SK-N-SH (cell line): ENCODE measurements at places on chromosomes 2 and 18.

GRCh38 chr2:34997779-34998178 is 1357.8 kb upstream of the CRIM1 start:
- DNase-seq = no peak

- no peak for DNase-seq
Observed at GRCh38 chr2:180231015-180231414, 223.9 kb upstream of the CWC22 start.

GRCh38 chr2:214960677-214961076 is 151.2 kb upstream of the BARD1 start:
- no peak for DNase-seq

DNA sequence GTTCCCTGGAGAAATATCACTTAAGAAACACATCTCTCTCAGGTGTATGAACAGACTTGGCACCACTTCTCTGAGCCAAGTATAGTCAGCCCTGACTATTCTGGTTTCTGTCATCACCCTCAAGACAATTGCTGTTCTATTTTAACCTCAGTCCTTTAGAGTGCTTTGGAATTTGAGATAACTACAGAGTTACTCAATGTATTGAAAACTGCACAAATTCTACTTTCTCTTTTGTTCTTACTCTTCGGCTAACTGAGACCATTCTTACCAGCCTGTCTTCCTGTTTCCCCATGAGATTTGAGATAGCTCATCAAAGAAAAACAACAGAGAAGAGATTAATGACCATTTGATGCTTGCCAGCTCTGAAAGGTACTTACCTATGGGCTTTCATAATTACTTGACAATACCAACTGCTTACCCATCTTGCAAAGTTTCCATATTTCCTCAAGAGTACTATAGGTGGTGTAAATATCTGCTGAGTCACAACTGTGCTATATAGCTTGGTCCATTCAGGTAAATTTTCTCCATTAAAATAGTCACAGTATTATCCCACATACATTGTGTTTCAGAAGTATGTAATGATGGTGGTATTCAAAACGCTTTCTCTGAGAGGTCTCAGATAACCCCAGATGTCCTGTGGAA is 467.5 kb upstream of the CHST9 start:
- DNase-seq = no peak

- no peak for DNase-seq
Observed at GRCh38 chr2:81658227-81658626, 1353.7 kb upstream of the LRRTM1 start.

GRCh38 chr2:41393621-41394020 is 654.2 kb upstream of the PKDCC start:
- no peak for DNase-seq

- DNase-seq = no peak
Observed at GRCh38 chr2:112693596-112693995, 27.2 kb upstream of the NT5DC4 start.

- no peak for DNase-seq
Observed at GRCh38 chr2:97969081-97970067, 26.4 kb downstream of the TMEM131 start.

- no peak for DNase-seq
Observed at GRCh38 chr2:49807689-49808088, 653.4 kb upstream of the FSHR start.

DNA sequence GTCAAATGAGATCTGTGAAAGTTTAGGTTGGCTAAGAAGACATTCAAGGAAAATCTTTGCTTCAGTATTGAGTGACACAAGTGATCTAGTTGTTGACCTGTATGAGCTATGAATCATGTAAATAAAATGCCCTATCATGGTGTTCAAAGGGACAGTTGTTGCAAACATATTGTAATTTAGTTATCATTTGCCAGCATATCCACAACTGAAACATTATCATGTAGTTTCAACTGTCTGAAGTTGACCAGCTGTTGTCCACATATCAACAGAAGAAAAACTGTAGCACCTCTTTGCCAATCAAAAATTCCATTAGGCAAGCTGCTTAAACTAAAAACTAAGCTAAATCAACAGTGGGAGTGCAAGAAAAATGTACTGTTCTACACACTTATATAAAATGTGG is 527.1 kb upstream of the NRXN1 start:
- DNase-seq = no peak

- no peak for DNase-seq
Observed at GRCh38 chr2:229665158-229665557, 49.2 kb downstream of the DNER start.

DNA sequence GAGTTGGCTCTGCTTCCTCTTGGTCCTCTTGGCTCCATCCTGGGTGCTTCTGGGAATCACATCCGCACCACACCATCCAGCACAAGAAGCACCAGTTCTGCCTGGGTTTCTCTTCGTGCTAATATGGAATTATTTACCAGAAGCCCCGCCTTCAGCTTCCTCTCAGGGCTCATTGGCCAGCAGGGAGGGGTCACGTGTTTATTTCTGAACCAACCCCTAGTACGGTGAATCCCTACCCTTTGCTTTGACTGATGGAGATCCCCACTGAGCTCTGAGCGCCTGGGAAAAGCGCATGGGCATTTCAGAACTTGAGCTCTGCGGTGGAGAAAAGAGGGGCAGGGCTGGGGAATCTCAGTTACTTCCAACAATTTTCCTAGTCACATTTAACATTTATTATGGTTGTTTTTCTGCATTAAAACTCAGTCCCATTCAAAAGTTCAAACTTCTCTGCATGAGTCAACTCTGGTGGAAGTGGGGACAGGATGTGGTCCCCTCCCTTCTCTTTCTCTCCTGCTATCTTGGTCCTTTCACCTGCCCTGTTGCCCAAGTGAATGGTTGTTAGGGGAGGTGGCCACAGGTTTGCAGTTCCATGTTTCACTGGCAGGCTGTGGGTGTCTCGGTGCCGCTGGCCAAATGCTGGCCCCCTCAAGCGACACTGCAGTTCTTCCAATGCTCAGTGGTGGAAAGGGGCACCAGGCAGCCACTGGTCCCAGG is 76.4 kb upstream of the TTC39C start:
- no peak for DNase-seq

GRCh38 chr2:28378679-28379584 is 13.7 kb upstream of the FOSL2 start:
- DNase-seq = no peak

DNA sequence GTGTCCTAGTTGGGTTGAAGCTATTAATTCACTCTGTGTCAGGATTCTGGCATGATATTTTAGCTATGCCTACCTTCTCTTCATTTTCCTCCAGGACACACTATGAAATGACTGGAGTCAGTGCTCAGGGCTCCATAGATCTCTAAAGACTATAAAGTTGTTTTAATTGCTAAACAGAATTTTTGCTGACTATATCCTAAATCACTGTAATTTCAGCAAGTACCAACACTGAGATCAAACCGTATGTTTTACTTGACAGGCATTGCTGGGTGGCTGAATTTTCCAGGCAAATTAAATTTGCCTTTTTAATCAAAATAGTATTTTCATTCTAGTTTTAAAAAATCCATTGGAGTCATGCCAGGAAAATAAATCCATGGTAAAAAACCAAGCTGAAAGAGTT is 138.1 kb downstream of the LRP1B start:
- no peak for DNase-seq

DNA sequence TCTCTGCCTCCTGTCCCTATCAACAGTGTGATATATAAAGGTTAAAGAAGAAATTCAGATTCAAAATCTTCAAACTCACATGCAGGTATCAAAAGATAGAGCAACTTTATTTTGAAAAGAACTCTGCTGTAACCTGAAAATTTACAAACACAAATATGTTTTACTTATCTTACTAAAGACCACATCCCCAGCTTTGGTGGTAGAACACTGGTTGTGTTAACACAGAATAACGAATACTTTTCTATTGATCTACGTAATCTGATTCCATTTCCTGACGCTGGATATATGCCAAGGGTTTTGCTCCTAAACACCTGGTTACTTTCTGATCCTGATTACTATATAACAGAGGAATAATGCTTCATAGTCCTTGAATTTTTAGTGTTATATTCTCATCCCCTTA is 23.1 kb upstream of the SLC39A10 start:
- DNase-seq = no peak

DNA sequence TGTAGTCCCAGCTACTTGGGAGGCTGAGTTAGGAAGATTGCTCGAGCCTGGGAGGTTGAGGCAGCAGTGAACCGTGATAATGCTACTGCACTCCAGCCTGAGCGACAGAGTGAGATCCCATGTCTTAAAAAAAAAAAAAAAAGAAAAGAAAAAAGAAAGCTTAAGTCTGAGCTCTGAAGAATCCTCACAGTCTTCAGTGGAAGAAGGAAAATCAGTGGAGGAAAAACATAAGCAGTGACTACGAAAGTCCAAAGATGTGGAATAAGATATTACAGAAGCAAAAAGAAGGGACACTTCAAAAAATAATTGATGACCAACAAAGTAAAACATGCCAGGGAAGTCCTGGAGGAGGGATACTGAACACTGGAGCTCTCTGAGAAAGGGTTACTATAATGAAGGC is 2.8 kb upstream of the PCGF1 start:
- DNase-seq = no peak

DNA sequence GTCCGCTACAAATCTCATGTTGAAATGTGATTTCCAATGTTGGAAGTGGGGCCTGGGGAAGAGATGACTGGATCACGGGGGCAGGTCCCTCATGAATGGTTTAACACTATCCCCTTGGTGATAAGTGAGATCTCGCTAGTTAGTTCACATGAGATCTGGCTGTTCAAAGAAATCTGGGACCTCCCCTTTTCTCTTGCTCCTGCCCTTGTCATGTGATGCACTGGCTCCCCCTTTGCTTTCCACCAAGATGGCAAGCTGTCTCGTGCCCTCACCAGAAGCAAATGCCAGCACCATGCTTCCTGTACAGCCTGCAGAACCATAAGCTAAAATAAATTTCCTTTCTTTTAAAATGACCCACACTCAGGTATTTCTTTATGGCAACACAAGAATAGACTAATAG is 57.3 kb upstream of the C2orf15 start:
- no peak for DNase-seq

DNA sequence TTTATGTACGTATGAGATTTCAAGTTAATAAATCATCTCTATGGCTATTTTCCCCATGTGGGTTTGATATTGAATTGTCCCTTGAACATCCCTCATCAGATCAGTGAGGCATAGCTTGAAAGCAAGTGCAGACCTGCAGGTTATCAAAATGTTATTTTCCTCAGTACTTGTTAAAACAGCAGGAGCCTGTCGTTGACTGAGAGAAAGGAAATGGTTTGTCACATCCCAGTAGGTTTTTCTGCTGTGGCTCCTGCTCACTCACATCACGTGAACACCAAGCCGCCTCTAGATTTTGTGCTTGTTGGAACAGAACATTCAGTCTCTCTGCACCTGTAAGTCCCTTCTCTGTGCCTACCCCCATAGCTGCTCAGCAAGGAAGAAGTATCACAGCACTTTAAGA is 340.3 kb downstream of the CELF4 start:
- DNase-seq = no peak

GRCh38 chr2:227615181-227615580 is 541 bp upstream of the SCYGR3 start:
- DNase-seq = no peak

GRCh38 chr2:148306027-148306426 is 285.1 kb downstream of the MBD5 start:
- DNase-seq = no peak

- DNase-seq = no peak
Observed at GRCh38 chr2:185436787-185437372, 301.7 kb upstream of the FSIP2 start.

- DNase-seq = no peak
Observed at GRCh38 chr2:165054652-165055051, 99.3 kb upstream of the SLC38A11 start.

GRCh38 chr18:55416791-55417190 is 171.2 kb downstream of the TCF4 start:
- DNase-seq = peak; percentile 42
